ENCODE measurements at places on chromosomes 11 and 22.
A peak's percentile ranks its signal among the peaks of the same experiment; 100 is the strongest.

GRCh38 chr11:79418241-79418640 lies 22.6 kb downstream of the TENM4 start:
- DNase-seq = no peak

DNA sequence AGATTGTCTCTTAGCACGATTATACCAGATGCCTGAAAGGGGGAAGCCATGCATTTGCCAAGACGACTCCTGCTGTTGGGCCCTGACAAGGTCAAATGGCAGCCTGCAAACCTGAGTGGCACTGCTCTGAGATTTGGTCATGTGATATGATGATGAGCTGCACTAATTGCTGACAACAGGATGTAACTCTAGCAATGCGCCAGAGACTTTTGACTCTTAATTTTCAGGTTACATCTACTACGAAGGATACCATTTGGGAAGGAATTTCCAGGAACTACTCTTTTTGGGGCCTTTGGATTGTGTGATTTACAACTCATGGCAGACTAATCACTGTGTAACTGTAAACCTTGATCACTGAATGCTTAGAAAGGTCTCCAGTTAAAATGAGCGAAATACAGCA lies 13.1 kb downstream of the TREH start:
- DNase-seq = no peak

DNA sequence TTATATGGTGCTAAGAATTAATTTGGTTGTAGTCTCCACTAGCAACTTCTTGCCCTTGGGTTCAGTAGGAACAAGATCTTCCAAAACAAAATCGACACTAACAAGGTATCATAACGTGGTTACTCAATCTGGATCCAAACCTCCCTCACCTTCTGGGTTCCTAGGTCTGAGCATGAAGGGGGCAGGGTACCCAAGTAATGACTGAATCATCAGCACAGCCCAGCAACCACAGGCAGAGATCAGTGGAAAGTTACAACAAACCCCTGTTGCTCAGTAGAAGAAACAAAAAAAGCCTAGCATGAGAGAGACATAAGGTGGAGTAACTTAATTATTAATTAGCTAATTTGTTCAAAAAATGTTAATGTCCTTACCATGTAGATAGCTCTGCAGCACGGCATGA lies 221.4 kb downstream of the BLID start:
- no peak for DNase-seq

DNA sequence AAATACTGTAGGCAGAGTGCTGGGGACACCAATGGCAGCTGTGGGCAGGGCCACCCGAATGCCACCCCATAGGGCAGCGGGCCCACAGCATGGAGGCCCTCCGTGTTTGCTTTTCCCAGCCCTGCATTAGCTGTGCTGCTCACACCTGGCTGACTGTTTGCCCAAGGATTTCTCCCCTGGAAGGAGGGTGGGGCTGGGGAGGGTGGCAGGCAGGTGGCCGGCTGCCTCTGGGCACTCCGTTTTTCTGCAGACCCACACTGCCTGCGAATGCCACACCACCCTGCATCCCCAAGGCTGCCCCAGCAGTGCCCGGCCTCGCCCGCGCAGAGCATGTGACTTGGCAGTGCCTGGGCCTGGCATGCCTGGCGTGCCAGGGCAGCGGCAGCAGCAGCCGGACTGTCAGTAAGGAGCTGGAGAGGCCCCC lies 19.6 kb downstream of the DAGLA start:
- DNase-seq = peak; percentile 31

DNA sequence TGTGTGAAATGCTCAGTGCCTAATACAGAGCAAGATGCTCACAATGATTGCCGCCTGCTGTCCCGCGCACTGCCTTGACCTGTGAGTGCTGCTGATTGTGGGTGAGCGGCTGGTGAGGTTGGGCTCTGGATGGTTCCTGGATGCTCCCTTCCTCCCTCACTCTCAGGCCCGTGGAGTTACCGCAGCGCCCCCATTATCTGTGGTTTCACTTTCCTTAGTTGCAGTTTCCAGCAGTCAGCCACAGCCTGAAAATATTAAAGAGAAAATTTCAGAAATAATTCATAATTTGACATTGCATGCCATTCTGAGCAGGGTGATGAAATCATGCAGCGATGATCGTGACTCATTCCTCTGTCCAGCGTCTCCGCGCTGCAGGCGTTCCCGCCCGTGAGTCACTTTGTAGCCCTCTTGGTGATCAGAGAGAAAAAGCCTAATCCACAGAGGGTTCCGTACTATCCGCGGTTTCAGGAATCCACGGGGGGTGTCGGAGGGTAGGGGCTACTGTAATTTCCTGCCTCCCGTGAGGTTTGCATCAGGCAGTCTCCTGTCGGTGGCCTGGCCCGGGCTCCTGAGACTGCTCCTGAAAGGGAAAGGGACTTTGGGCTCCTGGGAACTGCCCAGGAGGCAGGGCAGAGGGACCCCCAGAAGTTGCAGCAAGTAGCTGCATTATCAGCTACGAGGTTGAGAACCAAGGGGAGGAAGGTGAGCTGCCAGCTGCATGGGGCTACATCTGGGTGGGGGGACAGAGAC lies 10.6 kb downstream of the RPL3 start:
- DNase-seq = no peak

DNA sequence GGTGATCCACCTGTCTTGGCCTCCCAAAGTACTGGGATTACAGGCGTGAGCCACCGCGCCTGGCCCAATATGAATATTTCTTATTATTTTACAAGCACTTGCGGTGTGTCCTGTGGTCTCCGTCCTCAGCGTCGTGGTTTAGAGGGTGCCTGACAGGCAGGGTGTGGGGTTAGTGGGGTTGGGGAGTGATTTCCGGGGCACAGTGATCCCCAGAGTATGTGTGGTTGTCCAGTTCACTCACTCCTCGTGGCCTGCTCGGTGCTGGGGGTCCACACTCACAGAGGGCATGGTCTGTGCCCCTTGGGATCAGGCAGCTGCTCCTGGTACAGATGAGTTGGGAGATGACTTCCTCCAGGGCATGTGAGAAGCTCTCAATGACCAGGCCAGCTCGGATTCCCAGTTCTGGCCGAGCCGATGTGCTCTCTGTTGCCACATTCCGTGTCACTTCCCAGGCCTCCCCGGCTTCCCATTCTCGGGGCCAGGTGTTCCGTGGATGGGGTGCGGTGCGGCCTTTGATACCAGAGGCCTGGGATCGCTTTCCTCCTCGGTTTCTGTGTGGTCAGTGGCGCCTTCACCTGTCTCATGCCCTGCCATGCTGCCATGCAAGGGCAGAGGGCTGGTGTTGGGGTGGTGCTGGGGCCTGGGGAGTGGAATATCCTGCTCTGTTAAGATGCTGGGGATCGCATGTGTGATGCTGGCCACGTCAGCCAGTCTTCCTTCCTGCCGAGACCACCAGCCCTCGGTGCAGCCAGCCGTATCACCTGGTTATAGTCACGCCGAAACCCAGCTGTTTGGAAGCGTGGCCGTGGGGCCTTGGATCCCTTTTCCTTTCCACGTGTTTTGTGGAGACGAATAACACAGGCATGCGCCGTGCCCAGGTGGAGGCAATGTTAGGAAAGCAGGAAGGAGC lies 39.6 kb downstream of the PARVB start:
- no peak for DNase-seq

Data from NCI-H187 (cell line).